Mammary epithelial cell (primary cell): ENCODE measurements at places on chromosomes 1 and 21. TPM values are rescaled to one million over a fixed set of nuclear protein-coding genes. Genes with fewer than 3 reads are reported as not detected.

GRCh38 chr1:201850053-201850397 lies 21.1 kb downstream of the IPO9 start:
- DNase-seq, result peak; percentile 75

DNA sequence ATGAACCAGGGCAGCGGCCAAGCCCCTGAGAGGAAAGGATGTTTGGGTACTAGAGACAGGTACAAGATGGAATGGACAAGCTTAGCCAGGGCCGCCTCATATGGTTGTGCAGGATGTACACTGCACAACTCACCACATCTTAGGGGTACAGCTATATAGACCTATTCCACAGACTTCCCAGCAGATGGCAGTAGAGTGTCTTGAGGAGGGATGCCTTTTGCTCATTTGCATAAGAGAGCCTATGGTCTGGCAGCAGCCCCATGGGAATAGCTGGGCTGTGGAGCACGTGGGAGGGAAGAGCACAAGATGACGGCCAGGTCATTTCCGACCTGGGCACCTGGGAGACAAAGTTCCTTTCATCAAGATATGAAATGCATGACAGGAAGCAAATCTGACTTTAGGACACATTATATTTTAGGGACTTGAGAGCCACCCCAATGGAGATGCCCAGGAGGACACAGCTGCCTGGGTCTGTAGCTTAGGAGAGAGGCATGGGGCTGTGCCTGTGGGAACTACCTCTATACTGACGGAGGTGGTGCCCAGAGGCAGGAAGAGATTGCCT lies 215.5 kb downstream of the KCNJ6 start:
- peak; percentile 73 for DNase-seq

DNA sequence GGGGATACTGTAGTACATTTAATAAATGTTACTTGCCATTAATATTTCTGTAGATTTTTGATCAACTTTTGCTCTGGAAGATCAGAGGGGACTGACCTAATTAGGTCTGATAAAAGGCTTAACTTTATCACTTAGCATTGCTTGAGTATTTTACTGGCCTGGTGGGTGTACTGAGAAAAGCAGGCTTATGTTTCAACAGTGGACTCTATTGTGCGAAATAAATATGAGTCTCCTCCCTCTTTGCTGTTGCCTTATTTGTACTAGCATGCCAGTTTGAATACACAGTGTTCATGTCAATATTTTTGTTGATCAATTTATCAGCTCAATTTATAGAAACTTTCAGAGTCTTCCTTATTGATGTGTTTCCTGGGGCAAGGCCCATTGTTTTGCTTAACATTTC lies 49.1 kb downstream of the EBNA1BP2 start:
- no peak for DNase-seq

DNA sequence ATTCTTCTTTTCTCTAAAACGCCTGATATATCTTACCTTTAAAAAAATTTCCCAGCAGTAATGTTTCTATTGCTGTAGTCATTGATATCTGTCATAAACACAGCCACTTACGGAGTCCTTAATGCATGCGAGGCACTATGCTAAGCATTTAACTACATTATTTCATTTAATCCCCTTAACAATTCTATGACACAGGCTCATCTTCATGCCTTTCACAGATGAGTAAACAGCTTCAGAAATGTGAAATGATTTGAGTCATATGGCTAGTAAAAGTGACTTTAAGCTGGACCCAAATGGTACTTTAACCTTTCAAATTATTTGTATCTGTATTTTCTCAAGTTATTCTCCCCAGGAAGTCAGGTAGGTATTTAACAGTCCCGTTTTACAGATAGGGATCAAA lies 125.1 kb upstream of the FGGY start:
- DNase-seq, result no peak

- DNase-seq, result no peak
Observed at GRCh38 chr1:153395776-153396175, 4.9 kb upstream of the S100A8 start.

GRCh38 chr1:26799479-26800142 lies 11.9 kb downstream of the PIGV start:
- DNase-seq, result peak; percentile 83

- DNase-seq, result no peak
Observed at GRCh38 chr1:17930635-17931034, 175.5 kb downstream of the ACTL8 start.

GRCh38 chr1:167659450-167659849 lies 29.4 kb downstream of the RCSD1 start:
- no peak for DNase-seq

GRCh38 chr1:165162671-165163241 lies 193.8 kb downstream of the LMX1A start:
- DNase-seq, result peak; percentile 93

DNA sequence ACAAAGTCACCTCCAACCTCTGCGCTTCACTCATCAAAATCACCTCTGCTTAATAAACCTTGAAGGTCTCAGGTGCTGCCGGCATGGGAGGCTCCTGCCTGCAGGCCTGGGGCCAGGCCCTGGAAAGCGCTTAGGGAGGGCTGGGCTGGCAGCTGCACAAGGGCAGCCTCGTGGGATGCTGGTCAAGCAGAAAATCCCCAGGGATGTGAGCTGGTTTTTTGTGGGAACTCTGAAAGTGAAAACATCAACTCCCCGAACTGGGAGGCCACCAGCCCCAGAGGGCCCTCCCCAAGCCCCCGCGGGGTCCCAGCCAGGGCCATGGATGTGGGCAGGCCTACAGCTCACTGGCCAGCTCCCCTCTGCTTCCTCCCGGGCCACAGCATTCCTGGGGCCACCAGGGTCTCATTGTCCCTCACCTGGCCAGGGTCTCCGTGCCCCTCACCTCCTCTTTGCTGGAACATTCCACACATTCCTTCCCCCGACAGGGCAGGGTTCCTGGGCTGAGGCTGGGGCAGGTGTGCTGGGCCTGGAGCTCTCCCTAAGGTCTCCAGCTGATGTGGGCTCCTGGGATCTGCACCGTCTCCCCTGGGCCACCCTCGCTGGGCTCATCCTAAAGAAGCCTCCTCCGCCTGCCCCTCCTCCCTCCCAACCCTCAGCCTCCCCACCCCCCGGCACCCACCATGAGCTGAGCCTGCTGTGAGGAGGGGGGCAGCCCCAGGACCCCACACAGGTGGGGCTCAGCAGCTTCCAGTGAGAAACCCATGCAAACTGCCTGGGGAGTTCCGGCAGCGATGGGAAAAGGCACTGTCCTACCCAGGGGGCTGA lies 36.0 kb upstream of the POFUT2 start:
- DNase-seq, result no peak

- DNase-seq, result peak; percentile 64
Observed at GRCh38 chr1:8903410-8903809, 24.9 kb upstream of the ENO1 start.

GRCh38 chr1:62912028-62912638 lies 128.2 kb downstream of the ATG4C start:
- peak; percentile 9 for DNase-seq

GRCh38 chr1:234243521-234244260 lies 129.6 kb upstream of the COA6 start:
- no peak for DNase-seq

Gene CD34
- total RNA-seq, result not detected in 2 replicates

Gene MX2
- total RNA-seq, result not detected in 2 replicates

Gene TEKT2
- not detected for total RNA-seq
